ENCODE measurements at places on chromosomes 4 and X.

DNA sequence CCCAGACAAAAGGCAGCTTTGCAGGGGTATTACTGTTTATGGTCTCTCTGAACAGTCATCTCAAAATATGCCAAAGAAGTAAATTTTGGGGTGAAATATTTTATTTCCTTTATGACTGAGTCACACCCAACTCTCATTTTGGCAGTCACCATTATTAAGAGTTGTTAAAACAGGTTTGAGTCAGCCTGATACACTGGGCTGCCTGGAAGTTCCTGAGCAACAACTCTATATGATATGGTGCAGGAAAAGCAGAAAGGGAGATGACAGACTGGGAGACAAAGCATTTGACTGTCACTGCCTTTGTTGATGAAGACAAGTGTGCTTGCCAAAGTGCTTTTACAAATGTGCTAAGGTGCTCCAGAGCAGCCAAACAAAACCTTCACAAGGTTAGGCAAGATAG, 1263.5 kb downstream of the PCDH7 start:
- DNase-seq: no peak

GRCh38 chr4:124913237-124913636, 200.7 kb upstream of the ANKRD50 start:
- no peak for DNase-seq

- DNase-seq: no peak
These were observed 1093.0 kb upstream of the INTU start for GRCh38 chr4:126539771-126540170.

DNA sequence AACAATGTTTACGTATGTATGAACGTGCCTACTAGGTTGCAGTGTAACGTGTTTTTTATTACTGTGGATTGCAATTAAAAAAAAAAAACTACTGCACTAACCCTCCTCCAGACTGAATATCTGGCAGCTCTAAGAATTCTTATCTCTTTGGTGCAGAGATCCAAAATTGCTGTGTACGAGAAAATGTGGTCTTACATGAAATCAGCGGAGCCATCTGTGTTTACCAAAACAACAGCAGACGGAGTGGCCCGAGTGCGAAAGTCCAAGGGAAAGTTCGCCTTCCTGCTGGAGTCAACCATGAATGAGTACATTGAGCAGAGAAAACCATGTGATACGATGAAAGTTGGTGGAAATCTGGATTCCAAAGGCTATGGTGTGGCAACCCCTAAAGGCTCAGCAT, 268.1 kb downstream of the THOC2 start:
- DNase-seq: no peak

All from cerebellar nuclear complex (tissue), 1 donor.